Smooth muscle cell of the brain vasculature (primary cell): ENCODE measurements at places on chromosomes 6 and 20.

- DNase-seq, result no peak
Observed at GRCh38 chr6:22455378-22455777, 114.0 kb upstream of the HDGFL1 start.

GRCh38 chr6:40563111-40563510, 24.1 kb downstream of the LRFN2 start:
- DNase-seq, result no peak

DNA sequence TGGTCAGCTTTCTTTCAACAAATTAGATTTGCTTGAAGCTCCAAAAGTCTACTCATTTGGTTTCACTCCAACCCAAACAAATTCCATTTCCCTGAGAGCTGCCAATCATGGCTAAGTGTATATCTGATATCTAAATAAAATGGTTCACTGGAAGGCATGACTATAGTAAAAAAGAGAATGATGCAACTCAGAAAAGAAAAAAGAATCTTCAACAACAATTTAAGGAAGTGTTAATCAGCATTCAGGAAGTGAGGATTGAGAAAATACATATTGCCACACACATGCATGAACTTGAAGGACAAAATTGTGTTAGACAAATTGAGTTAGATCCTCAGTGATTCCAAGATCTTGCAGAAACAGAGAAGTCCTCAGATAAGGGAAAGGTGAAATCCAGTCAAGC, 972.9 kb upstream of the FLRT3 start:
- DNase-seq, result no peak

GRCh38 chr6:12592634-12593033, 123.9 kb upstream of the PHACTR1 start:
- DNase-seq, result no peak

GRCh38 chr6:116175344-116175743, 49.4 kb upstream of the COL10A1 start:
- no peak for DNase-seq

DNA sequence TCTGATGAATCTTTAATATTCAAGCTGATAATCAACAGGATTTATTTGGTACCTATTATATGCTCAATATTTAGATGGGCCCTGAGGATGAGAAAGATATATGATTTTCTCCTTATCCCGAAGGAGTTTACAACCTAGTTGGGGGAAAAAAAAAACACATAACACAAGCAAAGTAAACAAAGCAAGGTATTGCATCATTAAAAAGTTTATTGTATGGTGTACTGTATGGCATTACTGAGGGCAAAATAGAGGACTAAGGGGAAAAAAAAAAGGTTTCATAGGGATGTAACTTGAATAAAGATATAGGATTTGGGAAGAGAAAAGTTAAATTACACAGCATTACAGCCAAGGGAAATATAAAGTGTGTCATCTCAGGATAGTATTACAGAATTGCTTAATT, 574.7 kb downstream of the TBC1D32 start:
- DNase-seq, result no peak

DNA sequence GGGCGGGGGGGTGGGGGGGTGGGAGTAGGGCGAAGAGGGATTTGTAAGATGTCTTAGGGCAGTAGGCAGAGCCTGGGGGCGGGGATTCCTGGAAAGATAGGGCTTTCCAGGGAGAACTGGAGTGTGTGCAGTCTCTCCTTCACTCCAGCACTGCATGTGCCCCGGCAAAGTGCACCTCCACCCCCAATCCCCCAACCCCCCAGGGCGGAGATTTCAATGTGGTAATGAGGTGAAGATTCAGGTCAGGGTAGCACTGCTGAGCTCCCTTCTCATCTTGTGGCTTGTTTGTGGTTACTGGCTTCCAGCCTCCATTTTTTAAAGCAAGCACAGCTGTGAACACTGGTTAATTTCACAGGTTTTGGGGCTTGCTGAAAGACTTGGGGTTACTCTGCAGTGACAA, 5.9 kb downstream of the TMEM239 start:
- DNase-seq, result no peak

DNA sequence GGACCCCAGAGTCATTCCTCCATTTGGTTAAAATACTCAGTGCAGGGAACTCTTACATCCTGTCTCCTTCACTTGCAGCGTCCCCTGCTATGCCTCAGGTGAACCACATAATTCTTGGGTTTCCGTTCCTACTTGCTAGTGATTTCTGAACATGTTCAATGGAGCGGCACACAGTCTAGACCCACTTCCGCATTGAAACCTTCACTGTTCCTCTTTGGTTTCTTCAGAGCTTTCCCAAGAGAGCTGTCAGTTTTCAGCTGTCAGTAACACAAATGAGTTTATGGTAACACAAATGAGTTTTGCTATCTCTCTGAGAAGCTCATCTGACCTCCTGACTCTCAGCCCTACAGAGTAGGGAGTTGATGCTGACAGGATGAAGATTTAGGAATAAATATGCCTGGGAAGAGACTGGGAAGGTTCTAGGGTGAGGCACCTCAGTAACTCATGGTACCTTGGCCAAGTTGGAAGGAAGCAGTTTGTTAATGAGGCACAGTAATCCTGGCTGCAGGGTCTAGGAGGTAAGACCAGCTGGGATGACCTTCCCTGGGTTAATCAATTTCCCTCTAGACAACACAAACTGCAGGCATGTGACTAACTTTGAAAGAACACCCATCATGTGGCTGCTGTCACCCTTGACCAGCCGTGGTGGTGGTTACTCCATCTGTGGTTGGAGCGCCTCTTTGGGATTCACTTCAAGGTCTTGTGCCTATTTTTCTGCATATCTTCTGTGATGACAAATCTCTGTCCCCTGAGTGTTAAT, 5.4 kb downstream of the SYS1 start:
- DNase-seq, result no peak

- DNase-seq, result no peak
Observed at GRCh38 chr6:31558631-31559500, 11.5 kb downstream of the NFKBIL1 start.

DNA sequence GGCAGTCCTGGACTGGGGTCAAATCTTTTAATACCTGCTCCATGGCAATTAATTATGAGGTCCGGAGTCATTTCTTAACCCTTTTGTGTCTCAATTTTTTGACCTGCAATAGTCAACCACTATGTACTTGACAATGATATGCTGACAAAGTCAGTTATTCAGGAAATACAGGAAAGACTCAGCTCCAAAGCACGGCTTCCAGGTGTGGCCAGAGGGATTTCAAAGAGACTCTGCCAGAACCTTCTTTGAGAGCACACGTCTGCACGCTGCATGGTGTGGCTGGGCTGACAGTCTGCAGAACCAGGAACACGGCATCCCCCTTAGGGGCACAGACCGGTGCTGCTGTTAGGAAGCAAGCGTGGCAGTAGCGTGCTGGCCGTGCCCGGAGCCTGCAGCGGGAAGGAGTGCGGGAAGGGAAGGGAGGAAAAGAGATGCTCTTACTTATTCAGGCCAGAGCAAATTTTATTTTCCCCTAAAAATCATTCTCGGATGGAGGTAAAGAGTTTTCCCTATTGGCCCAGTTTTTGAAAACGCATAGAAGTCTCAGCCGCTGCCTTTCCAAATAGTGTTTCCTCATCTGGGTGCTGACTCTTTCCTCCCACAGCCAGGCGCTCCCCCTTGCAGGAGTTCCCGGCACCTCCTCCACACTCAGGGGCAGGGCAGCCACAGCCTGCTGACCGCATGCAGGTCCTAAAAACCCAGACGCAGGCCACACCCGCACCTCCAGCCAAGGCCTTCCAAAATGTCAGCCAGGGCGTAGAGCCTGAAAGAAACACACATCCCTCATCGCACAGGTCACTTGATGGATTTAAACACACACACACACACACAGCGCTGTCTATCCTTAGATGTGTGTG, 187.4 kb upstream of the SNX9 start:
- no peak for DNase-seq

- no peak for DNase-seq
Observed at GRCh38 chr20:3239867-3240775, 1.1 kb upstream of the SLC4A11 start.

- DNase-seq, result no peak
Observed at GRCh38 chr6:101454106-101454676, 60.7 kb downstream of the GRIK2 start.
